ENCODE measurements at places on chromosomes 6 and 20.

GRCh38 chr20:51458751-51459439 lies 83.6 kb downstream of the NFATC2 start:
- DNase-seq = no peak

DNA sequence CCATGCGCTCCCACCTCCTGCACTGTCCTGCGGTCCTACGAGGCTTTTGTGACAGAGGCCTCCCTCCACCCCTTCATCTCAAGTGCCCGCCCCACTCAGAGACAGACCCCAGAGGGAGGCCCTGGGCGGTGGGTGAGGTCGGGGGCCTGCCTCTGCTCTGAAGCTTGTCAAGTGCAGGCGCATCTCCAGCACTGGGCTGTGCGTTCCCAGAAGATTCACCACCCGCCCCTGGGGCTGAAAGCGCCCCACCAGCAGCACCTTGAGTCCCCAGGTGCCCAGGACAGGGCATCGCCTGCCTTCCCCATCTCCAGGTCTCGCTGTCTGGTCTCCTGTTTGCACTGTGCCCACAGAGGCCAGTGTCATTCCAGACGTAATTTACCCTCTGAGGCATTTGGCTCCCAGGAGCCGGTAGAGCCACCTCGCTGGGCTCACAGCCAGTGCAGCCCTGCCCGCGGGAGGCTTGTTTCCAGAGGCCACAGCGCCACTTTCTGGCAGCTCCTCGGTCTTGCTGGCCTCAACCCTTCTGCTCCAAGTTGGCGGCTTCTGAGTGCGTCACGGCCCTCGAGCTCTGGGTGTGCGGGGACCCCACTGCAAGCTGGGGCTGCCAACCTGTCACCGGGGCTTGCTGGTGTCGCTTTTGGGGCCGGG lies 191.1 kb downstream of the TAF4 start:
- no peak for DNase-seq

DNA sequence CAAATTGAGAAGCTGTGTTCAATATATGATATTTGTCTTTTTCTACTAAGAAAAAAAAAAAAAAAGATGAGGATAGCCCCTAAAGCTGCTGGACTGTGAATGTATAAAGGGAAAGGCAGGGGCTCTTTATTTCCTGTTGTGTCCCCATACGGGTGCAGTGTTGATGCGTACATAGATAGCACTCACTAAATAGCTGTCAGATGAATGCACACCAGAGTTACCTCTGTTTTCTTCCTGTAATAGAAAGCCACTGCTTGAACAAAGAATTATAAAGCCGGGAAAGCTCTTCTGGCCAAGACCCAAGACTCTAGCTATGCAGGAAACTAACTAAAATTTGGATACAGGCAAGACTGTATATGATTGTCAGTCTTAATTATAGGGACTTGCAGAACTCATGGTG lies 260.0 kb downstream of the FARS2 start:
- no peak for DNase-seq

DNA sequence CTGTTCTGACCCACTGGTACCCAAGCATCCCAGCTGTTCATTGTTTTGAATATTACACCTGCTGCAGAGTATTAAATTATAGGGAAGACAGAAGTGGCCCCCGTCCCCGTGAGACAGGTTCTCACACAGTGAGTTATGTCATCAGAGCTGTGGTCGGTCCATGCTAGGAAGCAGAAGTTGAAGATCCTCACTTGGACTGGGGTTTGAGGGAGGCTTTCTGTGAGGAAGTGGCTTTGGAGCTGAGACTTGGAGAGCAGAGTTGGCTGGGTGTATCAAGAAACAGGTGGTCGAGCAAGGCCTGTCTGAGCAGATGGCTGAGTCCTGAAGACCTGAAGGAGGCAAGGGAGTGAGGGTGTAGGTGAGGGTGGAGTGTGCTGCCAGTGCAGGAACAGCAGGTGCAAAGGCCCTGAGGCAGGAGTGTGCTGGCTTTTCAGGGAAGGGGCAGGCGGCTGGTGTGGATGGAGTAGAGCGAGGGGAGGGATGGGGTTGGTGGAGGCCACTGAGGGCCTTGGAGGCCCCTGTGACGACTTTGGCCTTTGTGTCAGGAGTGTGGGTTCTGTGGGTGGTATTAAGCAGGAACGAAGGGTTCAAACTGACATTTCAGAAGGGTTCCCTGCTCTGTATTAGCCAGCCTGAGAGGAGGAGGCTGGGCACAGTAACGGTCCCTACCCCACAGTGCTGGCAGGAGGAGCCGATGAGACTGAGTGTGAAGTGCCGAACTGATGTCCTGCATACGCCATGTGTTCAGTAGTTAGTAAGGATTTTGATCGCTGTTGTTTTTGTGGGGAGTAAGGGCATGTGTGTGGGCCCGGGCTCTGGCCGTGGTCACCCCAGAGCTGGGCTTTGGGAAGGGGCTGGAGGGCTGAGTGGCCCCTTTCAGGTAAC lies 11.8 kb downstream of the SRC start:
- DNase-seq = no peak

DNA sequence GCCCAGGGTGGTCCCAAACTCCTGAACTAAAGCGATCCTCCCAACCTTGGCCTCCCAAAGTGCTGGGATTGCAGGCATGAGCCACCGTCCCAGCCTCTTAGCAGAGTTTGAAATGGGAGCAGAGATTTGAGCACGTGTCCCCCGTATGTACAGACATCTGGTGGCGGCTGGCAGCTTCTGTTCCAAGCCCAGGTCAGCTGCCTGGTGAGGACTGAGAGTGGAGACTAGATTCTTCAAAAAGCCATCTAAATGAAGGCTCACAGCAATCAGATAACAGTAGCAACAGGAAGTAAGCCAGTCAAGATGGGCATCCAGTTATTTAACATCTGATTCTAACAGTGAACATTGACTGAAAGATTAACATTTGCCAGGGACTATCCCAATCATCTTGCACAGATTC lies 128.1 kb upstream of the AKAP12 start:
- DNase-seq = no peak

- no peak for DNase-seq
Measured at GRCh38 chr20:21739161-21739560, 33.7 kb downstream of the PAX1 start.

GRCh38 chr6:156686301-156686994 lies 90.7 kb upstream of the ARID1B start:
- peak; percentile 55 for DNase-seq

DNA sequence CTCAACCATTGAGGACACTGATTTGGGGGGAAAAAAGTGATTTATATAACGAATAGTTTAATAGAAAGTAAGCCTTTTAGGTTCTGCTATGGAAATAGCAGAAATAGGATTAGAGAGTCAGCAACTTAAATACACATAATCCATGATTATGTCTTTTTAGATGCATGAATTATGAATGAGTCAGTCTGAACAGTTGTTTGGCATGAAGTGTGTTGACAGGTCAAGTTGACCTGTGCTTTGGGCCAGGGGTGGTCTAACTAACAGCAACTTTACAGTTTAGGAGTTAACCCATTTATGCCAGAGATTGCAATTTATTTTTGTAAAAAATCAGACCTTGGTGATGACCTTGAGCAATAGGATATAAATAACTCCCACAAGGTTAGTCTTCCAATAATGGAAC lies 191.3 kb downstream of the MTFR2 start:
- no peak for DNase-seq

- DNase-seq = no peak
Measured at GRCh38 chr6:108768792-108769524, 79.3 kb upstream of the ARMC2 start.

- DNase-seq = no peak
Measured at GRCh38 chr20:12528591-12529041, 480.2 kb upstream of the SPTLC3 start.

GRCh38 chr6:49479308-49479970 lies 16.3 kb downstream of the CENPQ start:
- no peak for DNase-seq

DNA sequence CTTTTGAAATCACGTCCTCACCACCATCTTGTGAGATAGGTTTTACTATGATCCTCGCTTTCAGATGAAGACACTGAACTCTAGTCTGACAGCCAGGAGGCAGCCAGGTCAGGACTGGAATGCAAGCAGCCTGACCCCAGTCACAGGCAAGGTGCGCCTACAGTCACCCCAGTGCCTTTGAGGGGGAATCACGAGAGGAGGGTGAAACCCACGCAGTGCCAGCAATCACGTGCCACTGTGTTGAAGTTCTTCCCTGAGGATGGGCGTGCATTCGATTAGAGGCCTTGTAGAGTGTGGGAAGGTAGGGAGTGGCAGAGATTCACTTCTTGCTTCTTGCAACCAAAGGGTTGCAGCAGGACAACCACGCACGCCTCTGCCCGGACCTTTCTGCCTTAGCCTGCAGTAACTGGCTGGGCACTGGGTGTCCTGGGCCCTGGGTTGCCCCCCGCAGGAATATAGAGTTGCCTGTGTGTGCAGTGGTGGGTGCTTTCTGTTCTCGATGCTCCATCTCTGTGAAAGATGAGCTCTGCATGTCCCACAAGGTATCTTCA lies 33.7 kb upstream of the IRF4 start:
- DNase-seq = no peak

All from CD4-positive, alpha-beta T cell treated with Interleukin-15 for 4 hours (primary cell).